Activated CD8-positive, alpha-beta memory T cell treated with anti-CD3 and anti-CD28 coated beads, Interleukin-2, amount 10 ng/mL, durations not matched to agents 7 days and 5 days (primary cell): ENCODE measurements at places on chromosomes 16 and 17.

- no peak for DNase-seq
Observed at GRCh38 chr17:33517746-33518145, 224.7 kb upstream of the ASIC2 start.

DNA sequence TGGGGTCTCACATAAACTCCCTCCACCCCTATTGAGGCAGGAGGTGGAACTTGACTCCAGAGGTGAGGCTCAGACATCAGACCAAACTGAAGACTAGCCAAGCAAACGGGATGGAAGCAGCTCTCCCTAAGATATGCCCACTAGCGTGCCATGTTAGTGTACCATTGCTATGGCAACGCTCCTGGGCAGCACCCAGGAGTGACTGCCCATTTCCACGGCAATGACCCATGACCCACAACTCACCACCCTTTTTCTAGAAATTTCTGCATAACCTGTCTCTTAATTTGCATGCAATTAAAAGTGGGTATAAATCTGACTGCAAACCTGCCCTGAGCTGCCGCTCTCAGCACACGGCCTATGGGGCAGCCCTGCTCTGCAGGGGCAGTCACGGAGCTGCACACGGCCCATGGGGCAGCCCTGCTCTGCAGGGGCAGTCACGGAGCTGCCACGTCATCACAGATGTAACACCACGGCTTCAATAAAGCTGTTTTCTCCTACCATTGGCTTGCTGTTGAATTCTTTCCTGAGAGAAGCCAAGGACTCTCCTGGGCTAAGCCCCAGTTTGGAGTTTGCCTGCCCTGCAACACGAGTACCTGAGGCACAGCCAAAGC, 164.3 kb downstream of the RBFOX3 start:
- DNase-seq: no peak

- DNase-seq: no peak
Observed at GRCh38 chr17:44781551-44782325, 22.9 kb downstream of the ADAM11 start.

- DNase-seq: no peak
Observed at GRCh38 chr16:57483725-57484514, 2.4 kb downstream of the DOK4 start.

DNA sequence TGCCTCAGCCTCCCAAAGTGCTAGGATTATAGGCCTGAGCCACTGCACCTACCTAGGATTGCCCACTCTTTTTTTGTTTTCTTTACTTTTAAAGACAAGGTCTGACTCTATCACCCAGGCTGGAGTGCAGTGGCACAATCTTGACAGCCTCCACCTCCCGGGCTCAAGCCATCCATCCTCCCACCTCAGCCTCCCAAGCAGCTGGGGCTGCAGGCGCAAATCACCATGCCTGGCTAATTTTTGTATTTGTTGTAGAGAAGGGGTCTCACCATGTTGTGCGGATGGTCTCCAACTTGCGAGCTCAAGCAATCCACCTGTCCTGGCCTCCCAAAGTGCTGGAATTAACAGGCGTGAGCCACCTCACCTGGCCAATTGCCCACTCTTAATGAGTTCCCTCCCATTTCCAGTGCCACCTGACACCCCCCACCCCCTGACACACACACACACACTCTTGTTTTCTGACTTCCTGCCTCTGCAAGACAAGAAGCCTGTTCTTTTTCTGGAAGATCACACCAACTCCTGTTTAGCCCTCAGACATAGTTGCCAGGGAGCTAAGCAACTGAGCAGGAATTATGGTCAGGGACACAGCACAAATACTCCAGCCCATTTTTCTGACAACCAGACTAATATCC, 2.6 kb downstream of the OVCA2 start:
- DNase-seq: no peak

- DNase-seq: no peak
Observed at GRCh38 chr17:76414334-76415295, 30.2 kb downstream of the SPHK1 start.

DNA sequence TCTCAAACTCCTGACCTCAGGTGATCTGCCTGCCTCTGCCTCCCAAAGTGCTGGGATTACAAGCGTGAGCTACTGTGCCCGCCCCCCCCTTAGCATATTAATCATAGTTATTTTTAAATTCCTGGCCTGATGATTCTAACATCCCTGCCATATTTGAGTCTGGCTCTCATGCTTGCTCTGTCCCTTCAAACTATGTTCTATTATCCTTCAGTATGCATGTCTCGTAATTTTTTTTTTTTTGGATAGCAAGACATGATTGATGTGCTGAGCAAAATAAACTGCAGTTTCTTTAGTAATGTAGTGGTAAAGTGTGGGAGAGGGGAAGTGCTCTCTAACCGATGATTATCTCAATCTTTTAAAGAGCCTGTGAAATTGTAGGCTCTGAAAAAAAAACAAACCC, 34.3 kb upstream of the TMEM92 start:
- DNase-seq: no peak

GRCh38 chr17:2266865-2267228, 36.7 kb downstream of the SMG6 start:
- DNase-seq: no peak

DNA sequence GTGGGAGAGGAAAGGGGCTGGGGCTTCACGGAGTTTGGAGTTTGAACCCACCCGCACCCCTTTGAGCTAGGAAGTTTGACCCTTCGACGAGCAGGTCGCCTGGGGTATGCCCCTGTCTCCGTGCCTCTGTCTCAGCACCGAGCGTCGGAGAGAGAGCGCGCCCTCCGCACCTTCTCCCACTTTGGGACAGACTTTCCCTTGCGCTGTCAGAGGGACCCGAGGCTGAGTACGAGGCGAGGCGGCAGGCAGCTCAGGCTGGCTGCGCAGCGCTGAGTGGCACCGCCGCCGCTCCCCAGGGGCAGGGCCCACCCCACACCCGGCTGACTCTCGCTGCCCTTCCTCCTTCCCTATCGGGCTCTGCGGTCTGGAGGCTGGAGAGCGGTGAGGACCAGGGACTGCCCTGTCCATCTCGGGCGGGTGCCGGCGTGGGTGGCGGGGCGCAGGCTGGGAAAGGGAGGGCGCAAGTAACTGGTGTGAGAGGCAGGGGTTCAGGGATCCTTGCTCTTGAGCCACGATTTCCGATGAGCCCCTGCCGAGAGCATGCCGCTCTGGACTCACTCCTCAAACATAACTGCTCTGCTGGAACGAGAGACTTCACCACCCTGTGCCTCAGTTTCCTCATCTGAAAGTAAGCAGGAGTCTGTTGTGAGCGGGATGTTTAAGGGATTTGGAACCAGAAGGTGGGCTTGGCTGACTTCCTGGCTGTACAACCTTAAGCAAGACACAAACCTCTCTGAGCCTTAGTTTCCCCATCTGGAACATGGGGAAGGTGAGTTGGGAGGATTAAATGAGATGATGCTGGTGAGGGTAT, 981 bp downstream of the BEAN1 start:
- DNase-seq: no peak

GRCh38 chr17:36938566-36939051, 1.3 kb downstream of the LHX1 start:
- DNase-seq: no peak

DNA sequence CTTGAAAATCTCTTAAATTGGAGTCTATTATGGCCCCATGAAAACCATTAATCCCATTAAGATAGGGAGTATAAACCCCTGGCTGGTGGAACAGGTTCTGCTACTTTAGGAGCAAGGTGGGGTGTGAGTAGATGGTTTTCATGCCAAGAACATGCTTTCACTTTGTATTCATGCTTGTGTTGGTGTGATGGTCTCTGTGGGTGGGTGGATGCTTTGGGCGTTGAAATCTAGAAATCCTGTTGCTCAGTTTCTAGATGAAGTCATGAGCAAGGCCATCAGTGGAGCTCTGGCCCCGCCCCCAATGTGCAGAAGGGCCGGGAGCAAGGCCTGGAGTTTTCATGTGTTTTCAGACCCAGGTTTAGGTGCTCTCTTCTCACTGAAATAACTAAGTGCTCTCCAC, 20.1 kb downstream of the PLD6 start:
- DNase-seq: peak; percentile 82

DNA sequence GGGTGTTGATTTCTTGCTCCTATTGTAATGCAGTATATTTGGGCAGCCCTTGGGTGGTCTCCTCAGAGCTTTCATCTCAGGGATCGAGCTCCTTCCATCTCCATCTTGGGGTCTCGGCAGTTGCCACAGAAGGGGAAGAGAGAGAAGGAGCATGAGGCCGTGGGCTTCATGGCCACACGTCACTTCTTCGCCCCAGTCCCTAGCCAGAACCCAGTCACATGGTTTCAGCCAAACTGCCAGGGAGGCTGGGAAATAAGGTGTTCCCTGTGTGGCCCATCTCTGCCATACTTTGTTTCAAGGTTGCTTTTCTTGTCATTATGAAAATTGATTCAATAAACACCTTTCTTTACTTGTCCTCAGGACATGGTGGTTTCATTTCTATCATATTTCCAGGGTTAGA, 68.4 kb upstream of the NKD1 start:
- DNase-seq: no peak

DNA sequence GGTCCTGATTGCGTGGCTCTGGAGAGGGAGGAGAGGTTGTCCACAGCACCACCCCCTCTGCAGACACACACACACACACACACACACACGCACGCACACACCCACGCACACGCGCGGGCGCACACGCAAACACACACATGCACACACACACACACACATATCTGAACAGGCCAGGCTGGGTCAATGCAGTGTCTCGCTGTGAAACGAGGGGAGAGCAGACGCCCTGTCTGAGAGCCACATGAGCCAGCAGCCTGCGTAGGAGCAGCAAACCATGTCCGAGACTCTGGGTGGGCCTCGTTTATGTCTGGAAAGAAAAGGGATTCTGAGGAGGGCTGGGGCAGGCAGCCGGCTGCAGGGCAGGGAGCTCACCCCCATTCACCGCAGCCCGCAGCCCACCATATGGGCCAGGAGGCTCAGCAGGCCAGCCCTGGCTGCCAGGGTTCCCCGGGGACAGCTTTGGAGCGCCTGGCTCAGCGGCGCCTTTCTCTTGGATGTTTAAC, 93.3 kb upstream of the TNRC6C start:
- DNase-seq: no peak

DNA sequence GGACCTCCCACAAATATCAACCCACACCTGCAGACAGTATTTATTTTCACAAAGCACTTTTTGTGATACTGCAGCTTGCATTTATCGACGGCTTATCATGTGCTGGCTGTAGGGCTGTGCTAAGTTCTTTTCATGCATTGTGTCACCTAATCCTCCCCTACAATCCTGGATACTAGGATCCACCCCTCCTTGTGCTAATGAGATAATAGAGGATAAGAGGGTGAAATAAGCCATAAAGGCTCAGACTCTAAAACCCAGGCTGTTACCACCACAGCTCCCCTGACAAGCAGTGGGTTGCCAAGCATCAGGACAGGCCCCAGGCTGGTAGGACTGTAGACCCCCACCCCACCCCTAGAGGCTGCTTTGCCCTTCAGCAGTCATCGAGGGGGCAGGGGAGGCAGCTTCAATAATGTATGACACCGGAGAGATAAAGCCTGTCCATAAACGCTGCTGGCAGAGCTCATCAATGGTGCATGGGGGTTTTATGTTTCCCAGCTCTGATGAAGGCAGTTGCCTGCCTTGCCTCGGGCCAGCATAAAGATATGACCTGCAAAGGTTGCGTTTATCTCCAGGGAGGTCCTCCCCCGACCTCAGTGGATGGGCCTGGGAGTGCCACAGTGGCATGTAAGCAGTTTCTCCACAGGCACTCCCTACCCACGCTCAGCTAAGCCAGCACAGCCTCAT, 73.9 kb upstream of the C16orf82 start:
- DNase-seq: no peak

DNA sequence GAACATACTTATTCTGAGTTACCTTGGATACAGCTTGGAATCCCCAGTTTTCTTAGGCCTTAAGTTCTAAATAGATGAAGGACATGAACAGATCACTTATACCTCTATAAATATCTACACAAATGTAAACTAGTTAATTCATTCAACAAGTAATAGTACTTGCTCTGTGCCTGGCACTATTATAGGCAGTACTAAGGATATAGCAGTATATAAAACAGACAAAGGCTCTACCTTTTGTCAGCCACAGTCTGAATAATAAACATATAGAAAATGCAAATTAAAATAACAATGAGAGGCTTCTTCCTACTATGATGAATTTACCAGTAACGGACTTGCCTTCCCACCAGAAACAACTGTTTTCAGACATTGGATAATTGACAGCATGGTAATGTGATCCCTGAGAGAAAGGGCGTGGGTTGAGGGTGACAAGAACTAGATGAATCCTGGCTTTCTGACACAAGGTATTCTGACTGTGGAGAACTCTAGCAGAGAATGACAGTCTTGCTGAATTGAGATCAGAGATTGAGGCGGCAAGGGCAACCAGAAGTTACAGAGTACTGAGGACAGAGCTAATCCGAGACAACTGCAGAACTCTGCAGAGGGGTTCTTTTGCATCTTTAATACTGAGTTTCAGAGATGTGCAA, 170.5 kb downstream of the TANC2 start:
- no peak for DNase-seq

DNA sequence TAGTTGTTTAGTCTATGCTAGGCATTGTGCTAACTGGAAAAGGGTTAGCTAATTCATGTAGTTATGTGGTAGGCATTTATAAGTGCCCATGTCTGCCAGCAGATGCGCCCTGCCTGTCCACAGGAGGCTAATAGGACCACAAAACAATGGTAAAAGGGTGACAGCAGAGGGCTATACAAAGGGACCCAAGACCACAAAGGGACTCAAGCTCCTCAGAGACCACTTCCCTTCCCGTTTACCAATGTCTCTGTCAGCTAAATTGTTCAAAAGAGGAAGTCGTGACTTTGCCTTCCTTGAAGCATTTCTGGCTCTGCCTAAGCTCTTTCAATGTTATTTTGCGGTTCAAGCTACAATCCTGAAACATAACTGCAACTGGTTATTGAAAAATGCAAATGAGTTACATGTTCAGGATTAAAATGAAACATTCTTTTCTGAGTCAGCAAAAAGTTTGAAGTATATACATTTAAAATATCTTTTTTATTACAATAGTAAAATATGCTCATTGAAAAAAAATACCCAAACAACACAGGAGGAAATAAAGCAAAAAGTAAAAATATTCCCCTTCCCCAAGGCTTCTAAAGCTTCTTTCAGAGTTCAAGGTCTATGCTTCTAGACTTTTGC, 149.2 kb downstream of the MAF start:
- DNase-seq: peak; percentile 53

- DNase-seq: no peak
Observed at GRCh38 chr17:47643116-47643515, 6.6 kb upstream of the KPNB1 start.

DNA sequence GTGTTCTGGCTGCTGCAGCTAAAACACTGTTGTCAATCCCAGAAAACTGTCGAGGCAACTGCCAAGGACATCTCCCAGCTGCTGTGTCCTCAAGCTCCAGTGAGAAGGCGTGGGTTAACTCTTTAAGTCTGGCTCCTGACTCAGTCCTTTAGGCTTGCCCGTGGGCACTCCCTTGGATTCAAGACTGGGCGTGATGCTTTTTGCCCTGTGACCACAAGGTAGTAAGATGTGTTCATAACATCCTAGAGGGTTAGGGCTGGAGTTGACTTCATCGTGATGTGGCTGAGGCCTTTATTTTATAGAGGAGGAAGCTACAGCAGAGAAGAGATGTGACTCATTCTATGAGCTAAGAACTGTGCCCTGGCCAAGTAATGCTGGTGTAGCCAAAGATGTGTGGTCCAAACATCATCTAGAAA, 50.9 kb upstream of the TEKT3 start:
- DNase-seq: no peak

- DNase-seq: no peak
Observed at GRCh38 chr16:28298511-28298878, 6.2 kb downstream of the SBK1 start.
